COR-L47 (cell line): ENCODE measurements at places on chromosomes 7 and 10.

DNA sequence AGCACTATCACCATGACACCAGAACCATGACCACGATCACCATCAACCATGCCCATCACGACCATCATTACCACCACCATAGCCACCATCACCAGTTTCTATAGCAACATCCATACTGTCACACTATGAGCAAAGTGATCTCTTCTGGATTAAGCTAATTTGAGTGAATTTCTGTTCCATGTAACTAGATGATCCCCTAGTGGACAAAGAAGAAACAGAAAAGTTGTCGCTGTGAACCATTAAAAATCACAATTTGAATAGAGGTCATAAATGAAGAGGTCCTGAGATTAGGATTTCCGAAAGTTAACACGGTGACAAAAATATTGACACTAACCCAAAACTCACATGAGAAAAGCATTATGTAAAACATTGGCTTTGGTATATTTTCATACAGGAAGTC is 77.6 kb downstream of the CLRN3 start:
- no peak for DNase-seq

GRCh38 chr10:133399123-133399601 is 5.2 kb downstream of the MTG1 start:
- no peak for DNase-seq

DNA sequence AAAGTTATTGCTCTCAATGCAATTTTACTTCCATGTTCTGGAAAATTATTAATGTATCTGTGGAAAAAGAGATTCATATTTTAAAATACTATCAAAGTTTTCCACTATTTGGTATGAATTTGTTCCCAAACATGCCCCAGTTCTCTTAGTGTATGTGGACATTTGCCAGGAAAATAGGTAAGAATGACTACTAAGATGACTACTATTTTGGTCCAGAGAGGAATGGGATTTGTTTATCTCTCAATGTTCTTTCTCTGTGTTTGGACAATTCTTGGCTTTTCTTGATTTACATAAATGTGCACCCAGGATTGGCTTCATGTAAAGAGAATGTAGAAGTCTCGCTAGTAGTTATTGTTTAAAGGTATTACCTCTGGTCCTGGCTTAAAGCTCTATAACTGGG is 60.3 kb upstream of the POT1 start:
- DNase-seq = no peak

GRCh38 chr10:130429809-130430208 is 293.6 kb downstream of the GLRX3 start:
- DNase-seq = no peak

- DNase-seq = no peak
Measured at GRCh38 chr7:55130395-55131141, 111.8 kb downstream of the EGFR start.

DNA sequence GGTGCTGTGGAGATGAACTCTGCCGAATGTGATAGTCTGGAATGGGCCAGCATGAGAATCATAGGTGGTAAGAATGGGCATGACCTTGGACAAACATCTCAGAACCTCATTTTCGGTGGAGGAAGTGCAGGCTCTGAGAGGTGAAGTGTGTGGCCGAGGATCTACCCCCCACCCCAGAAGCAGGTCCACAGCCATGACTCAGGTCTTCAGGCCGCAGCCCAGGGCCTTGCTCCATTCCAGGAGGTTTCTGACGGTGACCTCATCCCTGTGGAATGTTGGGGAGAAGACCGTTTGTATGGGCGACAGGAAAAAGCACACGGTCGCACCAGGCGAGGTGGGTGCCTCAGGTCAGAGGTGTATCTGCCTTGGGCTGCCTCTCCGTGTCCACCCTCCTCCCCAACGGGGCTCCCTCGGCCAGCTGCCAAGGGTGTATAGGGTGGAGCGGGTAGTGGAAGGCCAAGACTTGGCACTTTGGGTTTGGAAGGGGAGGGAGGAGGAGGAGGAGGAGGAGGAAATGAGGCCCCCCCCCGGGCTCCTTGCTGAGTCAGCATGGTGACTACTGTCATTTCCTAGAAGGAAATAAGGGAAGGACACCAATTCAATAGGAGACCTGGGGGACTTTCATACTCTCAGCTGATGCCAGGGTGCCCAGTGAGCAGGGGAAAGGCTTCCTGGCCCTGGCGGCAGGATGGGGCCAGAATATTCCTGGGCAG is 168.0 kb upstream of the RHEB start:
- DNase-seq = no peak
